Stimulated activated CD4-positive, alpha-beta T cell treated with anti-CD3 and anti-CD28 coated beads, Interleukin-15, amount 100 ng/mL, for 1 hour (primary cell): ENCODE measurements at places on chromosomes 12 and 14.

- no peak for DNase-seq
Measured at GRCh38 chr12:13503094-13503835, 306.7 kb downstream of the EMP1 start.

- no peak for DNase-seq
Measured at GRCh38 chr12:52444647-52445595, 7.0 kb downstream of the KRT6B start.

- no peak for DNase-seq
Measured at GRCh38 chr14:61585598-61586543, 109.4 kb upstream of the HIF1A start.

- no peak for DNase-seq
Measured at GRCh38 chr12:131194166-131194565, 240.5 kb downstream of the ADGRD1 start.

DNA sequence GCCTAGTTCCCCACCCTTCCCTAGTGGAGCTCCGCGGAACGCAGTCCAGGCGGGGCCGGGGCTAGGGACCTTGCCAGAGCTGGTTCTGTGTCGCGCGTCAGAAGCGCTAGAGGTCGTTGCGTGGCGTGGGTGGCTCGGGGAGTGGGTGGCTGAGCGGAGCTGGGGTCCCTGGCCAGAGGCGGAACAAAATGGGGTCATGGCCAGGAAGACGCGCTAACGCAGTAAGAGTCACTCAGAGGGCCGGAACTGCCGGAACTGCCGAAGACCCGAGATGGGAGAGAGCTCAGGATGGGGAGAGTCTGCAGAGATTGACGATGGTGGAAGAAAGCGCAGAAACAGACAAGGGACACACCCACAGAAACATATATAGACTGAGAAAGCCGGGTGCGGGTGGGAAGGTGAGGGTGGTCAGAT is 4.8 kb downstream of the DGKA start:
- no peak for DNase-seq

DNA sequence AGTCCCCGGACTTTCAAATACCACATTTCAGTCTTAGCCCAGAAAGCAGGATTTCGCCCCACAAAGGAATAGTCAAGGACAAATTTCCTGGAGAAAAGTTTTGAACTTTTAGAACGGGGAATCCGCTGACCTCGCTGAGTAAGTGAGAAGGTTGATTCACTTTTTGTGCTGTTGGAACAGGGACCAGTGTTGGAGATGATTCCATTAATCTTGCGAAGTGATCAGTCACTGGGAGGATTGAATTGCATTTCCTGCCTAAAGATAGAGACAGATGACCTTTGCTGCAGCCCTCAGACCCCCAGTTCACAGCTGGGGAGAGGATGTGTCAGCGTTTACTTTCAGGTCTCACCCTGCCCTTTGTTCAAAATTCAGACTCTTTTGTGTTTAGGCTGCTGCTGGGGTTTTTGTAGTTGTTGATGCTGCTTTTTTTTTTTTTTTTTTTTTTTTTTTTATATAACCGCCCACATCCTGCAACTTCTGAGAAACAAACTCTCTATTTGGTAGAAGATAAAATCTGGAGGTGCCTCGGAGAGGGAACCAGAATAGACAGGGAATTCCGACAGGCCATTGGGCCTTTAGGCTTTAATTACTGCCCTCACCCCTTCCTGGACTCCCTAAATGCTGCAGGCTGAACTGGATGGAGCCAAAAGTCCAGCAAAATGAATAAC is 9.8 kb upstream of the KDM2B start:
- no peak for DNase-seq

GRCh38 chr12:117646520-117646919 is 285.1 kb upstream of the NOS1 start:
- no peak for DNase-seq

DNA sequence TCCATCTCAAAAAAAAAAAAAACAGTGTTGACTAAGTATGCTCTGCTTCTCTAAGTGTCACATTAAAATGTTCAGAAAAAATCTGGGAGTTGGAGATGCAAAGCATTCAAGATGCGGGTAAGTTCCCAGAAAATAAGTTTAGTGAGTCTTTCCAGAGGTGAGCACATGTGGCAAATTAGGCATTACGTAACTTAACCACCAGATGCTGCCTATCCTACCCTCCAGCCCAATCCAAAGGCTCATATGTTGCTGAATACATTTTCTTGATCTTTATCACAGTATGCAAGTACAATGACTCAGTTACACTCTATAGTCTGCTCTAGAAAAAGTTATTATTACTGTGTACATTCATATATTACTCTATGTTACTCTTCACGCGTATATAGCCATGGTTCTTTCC is 3.6 kb downstream of the SLC2A14 start:
- no peak for DNase-seq

DNA sequence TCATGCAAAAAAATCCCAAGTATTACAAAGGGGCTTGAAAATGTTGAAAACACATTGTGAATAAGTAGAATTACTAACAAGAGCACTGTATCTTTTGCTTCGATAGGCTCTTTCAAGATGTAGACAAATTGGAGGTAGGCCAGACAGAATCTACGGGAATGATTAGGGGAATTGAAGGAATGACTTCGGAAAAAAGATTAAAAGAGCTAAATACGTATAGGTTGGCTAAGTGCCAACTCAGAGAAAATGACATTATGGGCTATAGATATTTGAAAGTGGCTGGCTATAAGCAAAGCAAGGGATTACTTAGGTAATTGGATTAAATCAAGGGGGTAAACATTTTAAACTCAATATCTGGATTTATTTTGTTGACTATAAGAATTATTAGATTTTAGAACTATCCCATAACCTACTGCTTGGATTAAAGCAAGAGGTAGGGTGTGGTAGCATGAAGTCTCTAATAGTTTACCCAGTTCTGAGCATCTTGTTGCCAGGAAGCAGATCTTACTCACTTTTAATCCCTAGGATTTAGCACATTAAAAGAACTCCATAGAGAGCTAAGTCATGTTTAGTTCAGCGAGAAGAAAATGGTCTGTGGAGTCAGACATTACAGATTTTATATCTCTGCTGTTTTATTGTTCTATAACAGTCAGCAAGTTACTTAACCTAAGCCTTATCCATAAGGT is 489.8 kb downstream of the DIO2 start:
- DNase-seq: no peak

DNA sequence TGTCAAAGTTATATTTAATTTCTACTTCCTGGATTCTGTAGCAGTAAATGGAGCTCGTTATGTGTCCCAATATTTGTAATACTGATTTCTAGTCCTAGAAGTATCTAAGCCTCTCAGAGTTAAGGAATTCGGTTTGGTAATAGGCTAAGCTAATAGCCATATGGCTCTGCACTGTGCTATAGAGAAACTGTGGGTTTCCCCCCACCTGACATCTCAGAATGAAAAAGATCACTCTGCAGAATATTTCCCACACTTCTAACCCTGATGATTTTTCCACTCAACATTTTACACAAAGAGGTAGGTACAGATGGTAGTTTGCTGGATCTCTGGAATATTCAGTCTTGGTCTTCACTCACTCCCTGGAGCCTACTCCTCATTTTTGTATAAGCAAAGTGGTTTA is 71.2 kb downstream of the BORCS5 start:
- no peak for DNase-seq

GRCh38 chr12:78818487-78818886 is 46.1 kb upstream of the SYT1 start:
- DNase-seq: no peak

DNA sequence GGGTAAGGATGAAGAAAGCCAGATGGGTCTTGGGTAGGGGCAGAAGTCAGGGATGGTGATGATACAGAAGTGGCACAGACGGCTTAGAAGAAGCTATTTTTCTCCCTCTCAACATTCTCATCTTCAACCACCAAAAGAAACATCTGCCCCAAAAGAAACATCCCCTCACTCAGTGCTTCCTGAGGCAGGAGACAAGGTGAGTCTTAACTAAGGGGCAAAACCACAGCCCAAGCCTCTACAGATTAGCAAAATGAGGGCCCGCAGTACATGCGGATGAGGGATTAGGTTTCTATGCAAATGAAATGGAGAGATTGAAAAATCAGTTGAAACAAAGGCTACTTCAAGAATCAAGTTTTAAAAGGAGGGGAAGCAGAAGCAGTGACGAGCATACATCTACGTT is 241.3 kb upstream of the CCDC196 start:
- DNase-seq: no peak

DNA sequence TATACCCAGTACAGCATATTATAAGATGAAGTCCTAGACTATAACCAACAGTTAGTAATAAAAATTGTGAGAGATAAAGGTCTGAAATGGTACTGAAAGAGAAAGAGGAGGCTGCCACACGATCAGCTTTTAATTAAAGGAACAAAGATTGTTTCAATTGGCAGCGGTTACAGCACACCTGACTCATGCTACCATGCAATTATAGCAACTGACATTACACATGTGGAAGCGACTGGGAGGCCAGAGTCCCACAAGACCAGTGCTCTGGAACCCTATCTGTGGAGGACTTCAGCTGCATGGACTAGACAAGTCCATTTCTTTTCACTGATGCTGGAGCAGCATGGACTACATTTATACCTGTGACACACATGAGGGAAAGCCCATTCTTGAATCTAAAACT is 55.2 kb downstream of the SEL1L start:
- DNase-seq: no peak

GRCh38 chr14:92690171-92691011 is 58.0 kb downstream of the LGMN start:
- no peak for DNase-seq

DNA sequence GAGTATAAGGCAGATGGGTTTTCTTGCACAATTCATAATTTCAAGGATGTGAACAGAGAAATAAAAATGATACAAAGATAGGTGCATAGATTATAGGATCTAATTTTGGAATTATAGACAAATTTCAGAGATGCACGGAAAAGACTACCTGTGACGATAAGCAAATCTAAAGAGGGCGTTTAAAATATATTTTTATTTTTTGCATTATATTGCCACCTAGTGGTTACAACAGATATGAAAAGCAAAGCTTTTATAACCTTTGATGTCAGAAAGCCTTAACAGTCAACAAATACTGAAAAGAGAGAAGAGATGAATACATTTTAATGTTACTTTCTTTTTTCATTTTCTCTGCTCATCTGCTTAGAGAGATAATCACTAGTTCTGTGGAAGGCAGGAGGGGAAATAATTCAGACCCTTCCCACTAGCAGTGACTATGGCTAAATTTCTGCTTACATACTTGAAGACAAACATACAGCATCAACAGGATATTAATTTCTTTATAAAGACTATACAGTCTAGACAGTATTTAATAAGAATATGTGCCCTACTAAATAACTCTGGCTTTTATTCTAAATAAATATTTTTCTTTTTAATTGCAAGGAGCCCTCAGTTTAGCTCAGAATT is 46.3 kb downstream of the NTS start:
- no peak for DNase-seq

DNA sequence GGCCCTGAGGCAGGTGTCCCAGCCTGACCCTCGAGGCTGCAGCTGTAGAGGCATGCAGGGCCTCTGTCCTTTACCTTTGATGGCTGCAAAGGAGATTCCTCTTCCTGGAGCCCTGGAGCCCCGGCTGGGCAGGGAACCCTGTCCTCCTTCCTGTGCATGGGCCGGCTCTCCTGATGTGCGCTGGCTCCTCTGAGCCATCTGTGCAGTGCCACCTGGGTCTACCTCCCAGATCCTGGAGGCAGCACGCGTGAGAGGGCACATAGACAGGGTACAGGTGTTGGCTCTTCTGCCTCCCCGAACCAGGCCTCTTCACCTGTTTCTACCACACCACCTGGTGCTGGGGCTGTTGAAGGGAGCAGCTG is 115.1 kb downstream of the BEGAIN start:
- no peak for DNase-seq

- no peak for DNase-seq
Measured at GRCh38 chr14:49203676-49204075, 382.5 kb downstream of the RPS29 start.

DNA sequence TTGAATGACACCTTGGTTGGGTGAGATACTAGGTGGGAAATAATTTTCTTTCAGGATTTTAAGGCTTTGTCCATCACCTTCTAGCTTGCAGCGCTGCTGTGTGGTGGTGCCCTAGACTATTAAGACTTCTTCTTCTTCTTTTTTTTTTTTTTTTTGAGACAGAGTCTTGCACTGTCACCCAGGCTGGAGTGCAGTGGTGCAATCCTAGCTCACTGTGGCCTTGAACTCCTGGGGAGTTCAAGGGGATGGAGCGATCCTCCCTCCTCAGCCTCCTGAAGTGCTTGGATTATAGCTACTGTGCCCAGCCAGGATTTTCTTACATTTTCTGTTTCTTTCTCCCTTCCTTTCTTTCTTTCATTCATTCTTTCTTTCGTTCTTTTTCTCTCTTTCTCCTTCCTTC is 10.3 kb upstream of the MTA1 start:
- DNase-seq: no peak

DNA sequence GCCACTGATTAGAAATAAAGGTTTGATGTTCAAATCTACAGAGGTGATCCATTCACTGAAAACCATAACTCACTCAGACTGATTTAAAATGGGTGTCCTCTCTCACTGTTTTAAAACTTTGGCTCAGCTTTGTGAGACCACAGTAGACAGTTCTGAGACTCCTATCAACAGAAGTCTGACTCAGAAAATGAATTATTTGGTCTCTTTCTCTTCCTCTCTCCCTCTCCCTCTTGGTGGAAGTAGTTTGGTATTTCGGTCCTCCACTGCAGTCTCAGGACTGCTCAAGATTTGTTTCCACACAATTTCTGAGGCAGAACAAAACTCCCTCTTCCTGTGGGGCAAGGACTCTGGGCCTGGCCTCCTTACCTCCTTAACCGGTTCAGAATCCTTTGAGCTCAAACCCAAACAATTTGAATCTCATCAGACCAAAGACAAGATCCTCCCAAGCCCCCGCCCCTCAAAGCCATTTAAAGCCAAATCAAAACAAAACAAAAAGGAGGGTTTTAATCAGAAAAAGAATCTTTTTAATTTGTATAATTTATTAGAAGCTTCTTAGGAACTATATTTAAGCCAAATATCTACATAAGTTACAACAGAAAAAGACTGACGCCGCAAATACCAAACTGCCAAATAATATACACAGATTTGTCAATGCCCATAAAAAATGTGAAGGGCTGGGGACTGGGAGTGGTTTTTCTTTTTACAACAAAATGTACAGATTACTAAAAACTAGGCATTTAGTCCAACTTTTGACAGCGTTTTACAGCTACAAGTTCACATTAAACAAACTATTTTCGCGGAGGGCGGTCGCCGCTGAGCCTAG is 3.9 kb downstream of the NKX2-1 start:
- no peak for DNase-seq

DNA sequence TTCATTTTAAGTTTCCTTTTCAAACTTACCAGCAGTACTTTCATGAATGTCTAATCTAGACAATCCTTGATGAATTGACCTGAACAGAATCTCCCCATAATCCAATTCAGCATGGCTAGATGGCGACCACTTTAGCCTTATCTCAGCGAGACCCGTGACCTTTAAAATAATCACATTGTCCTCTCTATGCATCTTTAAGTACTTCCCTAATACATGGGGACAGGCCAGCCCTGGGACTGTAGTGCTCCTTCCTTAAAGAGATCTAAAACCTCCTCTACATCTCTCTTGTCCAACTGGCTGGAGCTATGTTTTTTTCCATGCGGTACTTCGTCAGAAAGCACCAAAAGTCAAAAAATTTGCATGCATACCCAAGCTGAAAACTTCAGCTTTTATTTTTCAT is 746.0 kb downstream of the VRK1 start:
- no peak for DNase-seq
